ENCODE measurements at places on chromosomes 2 and 18.

DNA sequence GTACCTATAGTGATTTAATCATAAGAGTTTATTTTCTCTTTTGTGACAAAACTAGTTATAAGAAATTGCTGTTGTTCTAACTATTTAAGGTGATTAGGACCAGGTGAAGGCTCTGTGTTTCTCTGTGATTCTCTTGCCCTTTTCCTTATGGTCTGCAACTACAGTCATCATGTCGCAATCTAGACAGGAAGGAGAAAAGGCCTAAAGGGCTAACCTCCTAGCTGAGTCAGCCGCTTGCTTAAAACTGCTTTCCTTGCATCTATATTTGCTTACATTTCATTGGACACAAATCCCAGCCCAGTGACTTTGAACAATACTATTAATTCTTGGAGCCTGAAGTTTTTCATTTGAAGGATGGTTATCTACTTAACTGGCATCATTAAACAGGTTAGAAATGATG lies 93.1 kb downstream of the PIK3C3 start:
- no peak for DNase-seq

- no peak for DNase-seq
Observed at GRCh38 chr2:96542357-96542977, 5.9 kb downstream of the ARID5A start.

DNA sequence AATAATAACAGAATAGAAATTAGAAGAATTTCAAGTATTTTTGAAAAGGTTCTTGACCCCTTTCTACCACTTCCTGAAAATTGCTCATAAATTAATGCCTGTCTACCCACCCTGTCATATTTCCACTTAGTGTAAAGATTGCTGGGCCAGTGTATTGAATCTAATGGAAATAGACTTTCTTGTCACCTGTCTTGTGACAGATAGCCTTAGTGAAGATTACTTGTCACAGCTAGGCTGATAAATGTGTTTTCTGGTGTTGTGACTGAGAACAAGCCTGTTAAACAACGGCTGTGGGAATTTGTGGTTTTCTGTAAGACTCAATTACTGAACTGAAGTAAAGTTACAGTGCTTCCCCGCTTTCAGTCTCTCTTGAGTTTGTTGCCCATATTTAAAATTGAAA lies 37.0 kb downstream of the PIK3C3 start:
- DNase-seq: no peak

- peak; percentile 18 for DNase-seq
Observed at GRCh38 chr2:218387369-218388194, 5.5 kb downstream of the SLC11A1 start.
